ENCODE measurements at places on chromosomes 2 and 18.

GRCh38 chr2:155377931-155378444 is 679.5 kb downstream of the KCNJ3 start:
- no peak for DNase-seq

DNA sequence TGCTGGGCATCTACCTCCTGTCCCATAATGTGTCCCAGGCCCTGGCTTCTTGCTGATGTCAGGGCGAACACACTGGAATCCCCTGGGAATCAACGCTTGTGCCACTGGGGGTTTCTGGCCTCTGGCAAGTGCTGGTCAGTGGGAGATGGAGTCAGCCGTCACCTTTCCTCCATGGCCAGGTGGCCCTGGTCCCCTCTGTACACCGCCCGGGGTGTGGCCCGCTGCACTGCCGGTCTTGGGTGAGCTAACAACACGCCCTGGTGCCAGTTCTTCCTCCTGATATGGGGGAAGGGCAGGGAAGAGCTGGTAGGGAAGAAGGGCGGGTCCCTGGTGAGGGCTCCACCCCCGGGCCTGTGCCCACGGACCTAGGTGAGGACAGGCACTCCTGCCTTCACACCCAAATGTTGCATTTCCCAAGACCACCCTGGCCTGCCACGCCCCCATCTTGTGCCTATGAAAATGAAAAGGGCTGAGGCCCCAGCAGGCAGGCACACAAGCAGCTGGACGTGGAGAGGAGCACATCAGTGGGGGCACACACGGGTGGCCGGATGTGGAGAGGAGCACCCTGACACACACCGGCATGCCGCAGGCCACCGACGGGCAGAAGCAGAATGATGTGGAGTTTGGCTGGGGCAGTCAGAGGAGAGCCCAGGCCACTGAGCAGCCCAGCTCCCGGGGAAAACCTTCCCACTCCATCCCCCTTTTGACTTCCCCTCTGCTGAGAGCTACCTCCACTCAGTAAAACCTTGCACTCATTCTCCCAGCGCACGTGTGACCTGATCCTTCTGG is 140.5 kb downstream of the ASB1 start:
- no peak for DNase-seq

GRCh38 chr2:171529914-171530313 is 7.6 kb downstream of the CYBRD1 start:
- no peak for DNase-seq

- DNase-seq: no peak
These were observed 434.2 kb downstream of the GRB14 start for GRCh38 chr2:164187121-164187520.

DNA sequence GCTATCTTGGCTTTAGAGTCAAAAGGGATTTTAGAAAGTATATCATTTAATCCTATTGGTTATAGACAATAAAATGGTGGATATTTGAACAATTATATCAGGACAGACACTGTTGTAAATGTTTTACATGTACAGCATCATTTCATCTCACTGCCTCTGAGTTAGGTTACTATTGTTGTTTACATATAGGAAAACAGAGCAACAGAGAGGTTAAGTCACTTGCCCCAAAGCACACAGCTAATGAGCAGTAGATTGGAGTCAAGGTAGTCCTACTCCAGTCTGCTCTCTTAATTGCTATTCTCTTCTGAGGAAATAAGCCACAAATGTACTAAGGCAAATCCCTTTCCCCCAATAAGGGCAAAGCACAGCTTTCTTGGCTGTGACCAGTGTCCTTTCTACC is 142.9 kb downstream of the MTX2 start:
- no peak for DNase-seq

DNA sequence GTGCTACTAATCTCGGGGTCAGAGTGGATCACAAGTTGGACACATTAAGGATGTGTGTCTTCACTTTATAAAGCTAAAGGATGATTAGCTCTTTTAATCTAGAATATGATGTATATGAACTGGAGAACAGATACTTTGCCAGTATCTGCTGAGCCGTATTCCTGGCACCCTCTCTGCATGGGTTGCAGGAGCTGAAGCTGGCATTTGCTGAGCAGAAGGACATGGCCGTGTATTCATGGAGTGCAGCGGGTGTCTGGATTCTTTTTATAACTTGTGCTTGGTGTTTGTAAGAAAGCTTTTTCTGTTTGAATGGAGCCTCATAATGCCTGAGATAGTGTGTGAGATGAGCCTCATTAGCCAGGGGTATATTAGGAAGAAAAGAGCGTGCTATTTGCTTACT is 103.9 kb upstream of the MCFD2 start:
- DNase-seq: no peak

- no peak for DNase-seq
These were observed 102.3 kb downstream of the MAPK4 start for GRCh38 chr18:50662177-50662576.

DNA sequence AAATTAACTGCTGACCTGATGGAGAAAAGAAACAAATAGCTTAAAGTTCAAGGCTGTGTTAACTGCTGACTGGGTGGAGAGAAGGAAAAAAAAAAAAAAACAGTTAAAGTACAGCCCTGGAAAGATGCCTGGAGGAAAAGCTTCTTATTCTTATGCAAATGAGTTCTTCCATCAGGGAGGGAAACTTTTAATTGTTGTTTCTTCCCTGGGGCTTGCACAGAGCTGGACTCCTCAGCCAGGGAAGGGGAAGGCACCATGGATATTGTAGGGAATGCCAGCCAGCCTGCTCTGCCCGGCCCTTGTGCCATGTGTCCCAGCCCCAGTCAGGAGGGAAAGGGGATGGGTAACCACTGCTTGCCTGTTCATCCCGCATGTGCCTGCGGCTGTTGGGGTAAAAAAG is 833.1 kb upstream of the CRIM1 start:
- no peak for DNase-seq
